NK-92 treated with Interleukin-12 subunit alpha and Interleukin-12 subunit beta, amount 100 ng/mL, for 24 hours (cell line): ENCODE measurements at places on chromosomes 7 and 10.

DNA sequence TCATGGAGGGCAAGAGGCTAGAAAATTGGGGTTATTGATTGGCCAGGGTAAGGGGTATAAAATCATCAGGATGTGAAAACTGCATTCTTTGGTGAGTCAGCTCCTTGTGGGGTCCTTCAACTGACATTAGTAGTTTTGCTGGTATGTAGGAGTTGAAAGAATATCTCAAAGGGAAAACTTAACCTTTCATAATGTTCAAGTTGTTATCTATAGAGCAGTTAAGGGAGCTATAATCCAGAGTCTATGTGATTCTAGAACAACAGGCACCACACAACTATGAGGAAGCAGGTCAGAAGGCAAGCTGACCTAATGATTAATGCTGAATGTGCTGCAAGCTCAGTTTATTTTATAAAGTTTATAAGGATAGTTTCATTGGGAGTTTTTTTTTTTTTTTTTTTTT, 13.7 kb downstream of the PRPS1L1 start:
- no peak for DNase-seq

- DNase-seq: peak; percentile 17
These were observed 10.7 kb downstream of the APBB1IP start for GRCh38 chr10:26448706-26449435.

- DNase-seq: no peak
These were observed 24.6 kb downstream of the NAMPT start for GRCh38 chr7:106260136-106260561.

DNA sequence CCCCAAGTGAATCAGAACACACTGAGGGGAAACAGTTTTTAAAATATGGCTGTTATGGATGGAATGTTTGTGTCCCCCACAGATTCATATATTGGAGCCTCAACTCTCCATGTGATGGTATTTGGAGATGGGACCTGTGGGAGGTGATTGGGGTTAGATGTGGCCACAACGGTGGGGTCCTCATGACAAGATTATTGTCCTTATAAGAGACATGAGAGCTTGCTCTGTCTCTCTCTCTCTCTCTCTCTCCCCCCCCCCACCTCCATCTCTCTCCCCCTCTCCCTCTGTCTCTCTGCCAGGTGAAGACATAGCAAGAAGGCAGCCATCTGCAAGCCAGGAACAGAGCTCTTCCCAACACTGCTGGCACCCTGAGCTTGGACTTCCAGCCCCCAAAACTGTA, 315.8 kb upstream of the MGMT start:
- DNase-seq: no peak
